Activated T-helper 17 cell treated with anti-CD3 and anti-CD28 coated beads, Interleukin-2, amount 50 U/mL, for 72 hours (primary cell): ENCODE measurements at places on chromosomes 4 and X.

- ATAC-seq = no peak
Measured at GRCh38 chr4:176601124-176601523, 191.6 kb downstream of the VEGFC start.

- no peak for ATAC-seq
Measured at GRCh38 chrX:38149016-38149415, 71.7 kb downstream of the SRPX start.

DNA sequence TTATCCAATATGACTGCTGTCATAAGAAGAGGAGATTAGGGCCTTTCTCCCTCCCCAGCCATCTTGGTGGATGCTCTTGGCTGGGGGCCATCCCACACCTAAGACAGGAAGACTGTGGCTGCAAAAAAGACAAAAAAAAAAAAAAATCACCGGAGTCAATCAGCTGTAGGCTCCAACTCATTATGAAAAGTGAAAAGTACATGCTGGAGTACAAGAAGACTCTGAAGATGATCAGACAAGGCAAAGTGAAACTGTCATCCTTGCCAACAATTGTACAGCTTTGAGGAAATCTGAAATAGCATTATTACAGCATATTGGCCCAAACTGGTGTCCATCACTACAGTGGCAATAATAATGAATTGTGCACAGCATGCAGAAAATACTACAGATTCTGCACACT lies 5.2 kb downstream of the EGFL6 start:
- no peak for ATAC-seq

DNA sequence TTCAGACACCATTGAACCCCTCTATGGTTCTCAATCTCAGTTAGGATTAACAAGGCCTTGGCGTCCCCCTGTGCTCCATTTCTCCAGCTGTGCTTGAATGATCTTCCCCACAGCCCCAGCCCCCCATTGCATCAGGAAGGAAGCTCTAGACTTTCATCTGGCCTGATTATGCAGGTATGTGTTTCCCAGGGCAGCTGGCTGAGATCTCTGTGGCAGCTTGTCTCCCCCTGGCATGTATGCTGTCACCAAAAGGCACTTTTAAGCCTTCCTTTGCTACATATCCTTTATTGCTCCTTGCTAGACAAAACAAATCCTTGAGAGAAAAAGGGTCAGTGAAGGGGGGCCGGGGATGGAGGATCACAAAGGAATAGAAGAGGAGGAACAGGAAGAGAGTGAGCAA lies 1056.0 kb upstream of the SLIT2 start:
- ATAC-seq = no peak

DNA sequence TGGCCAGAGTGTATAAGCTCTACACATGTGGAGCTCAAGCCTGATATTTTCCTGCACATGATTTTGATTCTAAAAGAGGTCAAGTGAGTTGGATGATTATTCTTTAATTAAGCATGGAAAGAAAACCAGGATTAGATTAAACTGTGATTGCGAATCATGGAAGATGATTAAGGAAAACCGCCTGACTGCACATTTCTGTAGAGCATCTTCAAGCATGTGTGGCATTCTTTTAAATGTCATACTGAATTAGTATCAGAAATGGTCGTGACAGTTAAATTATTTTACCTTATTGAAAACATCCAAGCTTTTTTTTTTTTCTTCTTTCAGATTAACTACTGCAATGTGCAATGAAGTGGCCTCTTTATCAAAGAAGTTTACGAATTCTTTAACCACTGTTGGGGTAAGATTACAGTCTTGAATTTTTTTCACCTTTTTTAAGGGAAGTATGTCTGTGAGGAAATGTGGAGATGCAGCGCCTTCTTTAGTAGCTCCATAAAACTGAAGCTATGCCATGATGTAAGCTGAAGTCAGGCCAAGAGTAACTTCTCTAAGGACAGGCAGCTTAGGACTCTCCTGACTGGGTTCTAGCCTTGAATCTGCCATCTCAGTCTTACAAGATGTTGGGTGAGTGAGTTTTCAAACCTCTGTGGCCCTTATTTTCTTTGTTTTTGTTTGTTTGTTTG lies 67.9 kb downstream of the FAM114A1 start:
- no peak for ATAC-seq

DNA sequence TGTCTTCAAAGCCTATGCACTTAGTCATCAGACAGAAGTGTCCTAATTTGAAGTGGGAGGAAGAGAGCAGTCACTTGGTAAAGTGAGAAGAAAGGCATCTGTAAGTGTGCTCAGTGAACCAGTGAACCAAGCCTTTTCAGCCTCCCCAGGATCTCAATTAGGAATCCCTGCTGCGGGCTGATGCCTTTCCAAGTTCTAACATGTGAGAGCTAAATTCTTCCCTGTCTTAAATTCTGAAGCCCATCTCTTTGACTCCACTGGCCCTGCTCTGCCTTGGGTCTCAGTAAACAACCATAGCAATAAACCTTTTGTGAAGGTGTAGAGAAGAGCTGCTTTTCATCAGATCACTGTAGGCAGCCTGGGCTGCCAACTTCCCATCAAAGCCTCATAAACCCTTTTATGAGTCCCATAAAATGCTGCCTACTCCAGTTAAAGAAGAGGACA lies 701.2 kb upstream of the LCORL start:
- no peak for ATAC-seq

DNA sequence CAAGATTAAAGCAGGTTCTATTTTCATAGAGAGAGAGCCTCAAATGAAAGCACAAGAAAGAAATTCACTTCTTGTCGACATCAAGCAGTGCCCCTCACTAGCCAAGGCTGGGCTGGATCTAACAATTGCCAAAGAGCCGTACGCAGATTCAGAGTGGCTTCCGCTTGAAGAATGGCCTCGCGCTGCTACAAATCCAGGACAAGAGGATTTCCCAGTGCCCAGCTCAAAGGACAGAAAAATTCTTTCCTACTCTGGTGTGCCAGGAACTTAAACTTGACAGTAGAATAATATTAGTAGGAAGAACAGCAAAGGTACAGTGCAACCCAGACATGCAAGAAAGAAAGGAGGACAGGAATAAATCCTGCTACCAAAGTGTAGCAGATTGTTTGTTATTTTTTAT lies 56.5 kb upstream of the PPARGC1A start:
- no peak for ATAC-seq

DNA sequence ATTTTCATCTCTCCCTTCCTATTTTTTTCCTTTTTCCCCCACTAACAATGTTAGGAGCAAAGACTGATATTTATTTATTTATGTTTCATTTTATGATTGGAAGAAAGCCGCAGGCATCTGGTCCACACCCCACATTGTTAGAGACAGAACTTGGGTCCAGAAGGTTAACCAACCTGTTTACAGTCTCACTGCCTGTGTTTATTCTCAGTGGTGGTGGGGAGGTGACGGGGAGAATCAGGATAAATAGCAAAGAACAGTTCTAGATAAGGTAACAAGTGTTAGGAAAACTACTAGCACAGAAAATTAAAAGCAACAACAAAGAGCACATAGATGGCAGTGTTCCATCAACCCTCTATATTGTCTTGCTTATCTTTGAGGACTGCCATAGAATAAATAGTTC lies 301.7 kb upstream of the DIPK2B start:
- ATAC-seq = no peak

GRCh38 chr4:148868191-148868590 lies 426.0 kb upstream of the NR3C2 start:
- no peak for ATAC-seq
